Colonic mucosa (tissue), 4 donors: ENCODE measurements at places on chromosomes 1 and 21.

- peak; percentile 81 for DNase-seq
Measured at GRCh38 chr1:116474921-116475849, 95.6 kb downstream of the CD58 start.

- no peak for DNase-seq
Measured at GRCh38 chr1:244368279-244368678, 83.4 kb downstream of the ADSS2 start.

DNA sequence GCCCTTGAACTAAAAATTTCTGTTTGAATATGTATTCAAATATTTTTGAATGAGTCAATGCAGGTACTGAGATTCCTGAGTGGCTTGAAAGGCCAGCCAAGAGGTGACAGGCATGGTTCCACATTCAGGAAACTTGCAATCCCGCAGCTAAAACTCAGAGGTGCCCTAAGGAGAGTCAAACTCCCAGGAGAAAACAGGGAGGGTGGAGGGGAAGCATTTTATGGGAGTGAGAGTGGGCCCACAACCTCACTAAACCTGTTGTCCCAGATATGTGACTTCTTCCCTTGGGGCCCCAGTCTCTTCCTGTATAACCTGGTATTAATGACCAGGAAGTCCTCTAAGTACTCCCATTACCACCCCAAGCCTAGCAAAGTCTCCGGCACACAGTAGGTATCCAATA, 189.6 kb downstream of the PLPP3 start:
- DNase-seq = no peak

GRCh38 chr1:78040484-78041089, 5.2 kb upstream of the GIPC2 start:
- DNase-seq = no peak

- DNase-seq = no peak
Measured at GRCh38 chr1:117364240-117364639, 3.0 kb upstream of the MAN1A2 start.

DNA sequence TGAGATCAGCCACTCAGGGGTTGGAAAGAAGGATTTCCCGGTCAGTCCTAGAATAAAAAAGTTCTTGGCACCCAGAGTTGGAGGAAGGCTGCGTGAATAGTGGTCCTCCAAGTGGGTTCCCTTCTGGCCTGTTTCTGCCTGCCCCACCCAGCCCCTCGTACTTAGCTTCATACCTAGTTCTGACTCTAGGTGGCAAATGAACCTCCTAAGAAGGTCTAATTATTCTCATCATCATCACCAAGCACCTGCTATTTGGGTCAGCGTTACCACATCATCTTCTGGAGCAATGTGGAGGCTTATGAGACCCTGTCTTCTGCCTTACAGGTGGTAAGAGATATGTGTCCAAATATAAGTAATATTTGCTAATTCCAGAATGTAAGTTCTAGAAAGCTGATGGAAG, 35.9 kb upstream of the NFASC start:
- no peak for DNase-seq

GRCh38 chr1:156126043-156126629, 11.6 kb downstream of the LMNA start:
- DNase-seq = peak; percentile 79

DNA sequence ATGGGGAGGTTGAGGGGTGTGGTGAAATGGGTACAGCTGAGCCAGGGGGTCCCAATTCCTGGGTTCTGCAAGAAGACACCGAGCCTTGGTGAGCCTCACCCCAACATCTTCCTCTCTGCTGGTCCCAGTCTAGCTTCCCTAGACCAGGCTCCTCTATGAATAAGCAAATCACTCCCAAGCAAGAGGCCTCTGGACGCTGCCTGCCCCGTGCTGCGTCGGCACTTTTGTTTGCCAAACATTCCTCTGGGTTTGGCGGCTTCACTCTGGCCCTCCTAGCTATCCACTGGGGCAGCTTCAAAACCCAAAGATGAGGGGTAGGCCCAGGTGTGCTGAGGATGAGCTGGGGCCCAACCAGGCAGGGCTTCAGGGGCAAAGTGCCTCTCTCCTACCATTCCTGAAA, 137.1 kb upstream of the CD34 start:
- peak; percentile 47 for DNase-seq

- DNase-seq = no peak
Measured at GRCh38 chr1:1973716-1974642, 29.6 kb downstream of the CFAP74 start.
